ENCODE measurements at places on chromosomes 6 and 20.

DNA sequence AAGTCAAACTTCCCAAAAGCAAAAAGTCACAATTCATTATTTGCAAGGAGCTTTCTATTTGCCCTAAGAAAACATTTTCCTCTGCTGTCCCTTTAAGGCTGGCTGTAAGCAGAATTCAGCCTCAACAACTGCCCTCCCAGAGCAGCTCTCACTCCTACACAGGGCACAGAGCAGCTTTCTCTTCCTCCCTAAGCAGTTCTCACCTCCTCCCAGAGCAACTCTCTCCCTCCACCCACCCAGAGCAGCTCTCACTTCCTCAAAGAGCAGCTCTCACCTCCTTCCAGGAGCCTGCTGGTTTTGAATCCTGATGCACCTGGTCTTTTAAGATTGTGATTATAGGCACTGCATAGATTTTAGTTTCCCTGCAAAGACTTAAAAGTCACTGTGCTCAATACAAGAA, 120.6 kb upstream of the TMEM181 start:
- no peak for DNase-seq

GRCh38 chr20:33862709-33863403, 51.7 kb downstream of the CHMP4B start:
- DNase-seq = no peak

DNA sequence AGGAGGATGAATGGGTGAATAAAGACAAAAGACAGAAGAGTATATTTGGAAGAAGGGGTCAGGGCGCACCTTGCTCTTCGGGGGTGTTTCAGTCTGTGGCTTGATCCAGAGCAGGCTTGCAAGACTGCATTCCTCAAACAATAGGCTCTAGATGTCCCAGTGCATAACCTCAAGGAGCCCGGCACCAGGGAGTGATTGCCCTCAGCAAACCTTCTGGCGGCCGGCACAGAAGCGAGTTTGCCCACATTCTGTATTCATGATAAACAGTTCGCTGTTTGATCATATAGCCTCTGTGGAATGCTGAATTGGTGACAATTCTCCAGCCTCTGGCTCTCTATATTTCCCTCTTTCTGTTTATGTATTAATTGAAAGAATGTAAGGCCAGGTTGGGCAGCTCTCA, 29.7 kb upstream of the HLA-DRB5 start:
- DNase-seq = no peak

DNA sequence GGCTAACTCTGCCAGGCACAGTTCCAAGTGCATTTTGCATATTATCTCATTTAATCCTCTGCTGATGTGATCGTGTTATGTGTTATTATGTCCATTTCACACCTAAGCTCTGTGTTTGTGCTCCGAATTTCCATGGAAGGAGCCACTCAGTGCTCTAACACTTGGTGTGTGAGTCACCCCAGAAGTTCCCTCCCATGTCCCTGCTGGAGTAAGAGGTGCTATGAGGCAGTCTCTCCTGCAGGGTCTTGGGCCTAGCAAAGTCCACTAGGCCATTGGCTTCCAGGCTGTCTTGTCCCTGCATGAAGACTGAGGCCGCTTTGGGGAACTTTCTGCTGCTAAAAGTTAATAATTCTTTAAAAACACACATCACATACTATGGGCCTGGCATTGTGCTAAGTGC, 405.9 kb upstream of the SULF2 start:
- no peak for DNase-seq

GRCh38 chr6:125508793-125509192, 207.0 kb upstream of the HDDC2 start:
- no peak for DNase-seq

GRCh38 chr20:43938017-43938655, 23.5 kb downstream of the TOX2 start:
- DNase-seq = no peak

DNA sequence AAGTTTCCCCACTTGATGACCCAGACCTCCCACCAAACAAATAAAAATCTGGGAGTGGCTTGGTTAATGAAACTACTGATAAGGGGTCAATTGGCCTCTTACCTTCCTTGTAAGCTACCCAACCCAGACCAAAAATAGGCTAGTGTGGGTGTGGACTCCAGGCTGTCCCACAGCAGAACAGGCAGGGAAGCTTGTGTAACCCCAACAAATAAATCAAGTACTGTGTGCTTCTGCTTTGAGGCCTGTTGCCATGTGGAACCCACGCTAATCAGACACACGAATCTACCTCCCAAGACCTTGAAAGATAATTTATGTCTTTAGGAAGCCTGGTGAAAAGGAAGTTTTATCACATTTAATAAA, 33.7 kb upstream of the PAQR8 start:
- DNase-seq = no peak

DNA sequence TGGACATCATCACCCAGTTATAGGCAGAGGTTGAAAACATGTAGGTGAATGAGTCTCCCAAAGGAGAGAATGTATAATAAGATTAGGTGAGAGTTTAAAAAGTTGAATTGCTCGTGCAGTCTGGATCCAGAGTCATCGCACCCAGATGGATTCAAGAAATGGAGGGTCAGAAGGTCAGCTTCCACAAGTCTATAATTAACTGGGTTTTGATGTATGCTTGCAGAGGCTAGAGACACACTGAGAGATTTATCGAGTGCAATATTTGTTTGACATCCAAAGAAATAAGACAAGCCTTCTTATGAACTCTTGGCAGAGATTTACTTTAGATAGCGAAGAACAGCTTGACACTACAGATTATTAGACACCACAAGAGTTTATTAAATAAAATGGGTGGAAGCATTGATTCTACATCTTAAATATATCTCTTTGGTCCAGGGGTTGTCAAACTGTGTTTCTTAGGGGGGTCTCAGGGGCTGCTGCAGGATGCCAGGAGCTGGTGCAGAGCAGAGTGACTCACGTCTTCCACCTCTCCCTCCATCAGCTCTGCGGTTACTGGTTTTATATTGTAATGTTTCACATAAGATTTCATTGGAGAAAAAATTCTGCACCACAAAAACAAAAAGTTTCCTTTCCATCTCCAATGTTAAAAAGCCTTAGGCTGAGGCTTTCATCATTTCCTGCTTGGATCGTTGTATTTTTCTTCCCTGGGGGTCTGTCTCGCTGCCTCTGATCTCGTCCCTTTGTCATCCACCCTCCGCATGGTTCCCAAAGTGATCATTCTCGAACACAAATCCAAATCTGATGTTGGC, 176.2 kb upstream of the AHI1 start:
- no peak for DNase-seq

- DNase-seq = no peak
Observed at GRCh38 chr20:61662968-61663331, 402.7 kb downstream of the TAF4 start.

DNA sequence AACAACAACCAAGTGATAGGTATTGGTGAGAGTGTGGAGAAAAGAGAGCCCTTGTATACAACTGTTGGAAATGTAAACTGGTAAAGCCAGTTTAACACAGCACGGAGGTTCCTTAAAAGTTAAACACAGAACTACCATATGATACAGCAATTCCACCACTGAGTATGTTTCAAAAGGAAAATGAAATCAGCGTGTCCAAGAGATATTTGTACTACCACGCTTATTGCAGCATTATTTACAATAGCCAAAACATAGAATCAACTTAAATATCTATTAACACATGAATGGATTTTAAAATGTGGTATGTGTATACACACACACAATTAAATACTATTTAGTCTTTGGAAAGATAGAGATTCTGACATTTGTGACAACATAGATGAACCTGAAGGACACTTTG, 1.1 kb downstream of the PTCHD4 start:
- DNase-seq = peak; percentile 41

DNA sequence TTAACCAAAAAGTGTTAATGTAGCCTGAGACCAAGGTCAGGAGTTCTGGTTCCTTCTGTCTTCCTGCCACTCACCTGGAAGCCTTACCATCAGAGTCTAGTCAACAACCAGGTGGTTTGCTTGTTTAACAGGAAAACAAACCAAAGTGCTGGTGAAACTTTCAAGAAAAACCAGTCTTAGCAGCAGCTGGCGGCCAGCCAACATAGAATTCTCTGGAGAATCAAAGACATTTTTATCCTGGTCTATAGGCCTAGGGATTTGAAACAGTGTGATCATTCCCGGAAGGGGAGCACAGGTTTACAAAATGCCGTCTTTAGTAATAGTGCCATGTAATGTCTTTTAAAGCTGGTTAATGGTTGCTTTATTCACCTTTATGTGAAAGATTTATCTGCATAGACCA, 146.6 kb upstream of the AKIRIN2 start:
- DNase-seq = no peak

DNA sequence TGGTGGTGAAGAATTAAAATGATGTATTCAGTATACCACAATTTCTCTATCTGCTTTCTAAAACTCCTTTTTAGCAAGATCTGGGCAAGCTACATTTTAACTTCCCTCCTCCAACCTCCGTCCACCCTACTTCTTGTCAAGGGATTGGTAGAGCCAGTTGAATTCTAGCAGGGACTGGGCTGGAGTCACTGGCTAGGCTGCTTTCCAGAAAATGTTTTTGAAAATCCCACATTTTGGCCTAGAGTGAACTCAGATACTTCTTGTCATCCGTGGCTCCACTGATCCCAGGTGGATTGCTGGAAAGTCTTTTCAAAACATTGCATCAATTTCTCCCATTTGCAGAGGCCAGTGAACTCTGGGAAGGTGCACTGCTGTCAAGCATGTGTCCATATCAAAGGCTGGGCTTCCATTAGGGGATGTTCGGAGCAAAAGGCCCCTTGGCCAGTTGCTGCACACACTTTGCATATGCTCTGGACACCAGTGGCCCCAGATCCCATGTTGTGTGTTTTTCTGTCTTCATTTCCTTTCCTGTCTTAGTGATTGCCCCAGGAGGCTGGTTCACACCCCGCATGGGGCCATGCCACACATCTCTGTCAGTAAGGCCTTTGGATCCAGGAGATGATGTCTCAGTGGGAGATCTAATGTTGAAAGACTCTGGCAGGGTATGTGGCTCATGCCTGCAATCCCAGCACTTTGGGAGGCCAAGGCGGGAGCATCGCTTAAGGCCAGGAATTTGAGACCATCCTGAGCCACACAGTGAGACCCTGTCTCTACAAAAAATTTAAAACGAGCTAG, 11.3 kb upstream of the KCNK16 start:
- no peak for DNase-seq

DNA sequence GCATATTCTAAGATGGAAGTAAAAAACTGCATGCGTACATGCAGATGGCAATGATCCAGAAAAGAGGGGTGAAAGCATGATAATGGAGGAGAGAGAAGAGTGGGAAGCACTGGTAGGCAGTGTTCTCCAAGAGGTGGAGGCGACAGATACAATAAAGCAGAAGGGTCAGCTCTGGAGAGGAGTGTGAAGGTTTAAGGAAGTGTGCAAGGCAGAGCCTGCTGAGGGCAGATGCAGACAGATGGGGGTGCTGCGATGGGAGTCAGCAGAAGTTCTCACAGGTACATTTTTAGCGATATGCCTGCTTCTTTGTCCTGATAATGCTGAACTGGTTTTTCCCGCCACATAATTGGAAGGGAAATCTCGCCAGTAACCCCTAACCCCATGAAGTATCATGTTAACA, 81.1 kb upstream of the C6orf118 start:
- DNase-seq = no peak

- no peak for DNase-seq
Observed at GRCh38 chr6:141667580-141668309, 465.0 kb upstream of the GJE1 start.

DNA sequence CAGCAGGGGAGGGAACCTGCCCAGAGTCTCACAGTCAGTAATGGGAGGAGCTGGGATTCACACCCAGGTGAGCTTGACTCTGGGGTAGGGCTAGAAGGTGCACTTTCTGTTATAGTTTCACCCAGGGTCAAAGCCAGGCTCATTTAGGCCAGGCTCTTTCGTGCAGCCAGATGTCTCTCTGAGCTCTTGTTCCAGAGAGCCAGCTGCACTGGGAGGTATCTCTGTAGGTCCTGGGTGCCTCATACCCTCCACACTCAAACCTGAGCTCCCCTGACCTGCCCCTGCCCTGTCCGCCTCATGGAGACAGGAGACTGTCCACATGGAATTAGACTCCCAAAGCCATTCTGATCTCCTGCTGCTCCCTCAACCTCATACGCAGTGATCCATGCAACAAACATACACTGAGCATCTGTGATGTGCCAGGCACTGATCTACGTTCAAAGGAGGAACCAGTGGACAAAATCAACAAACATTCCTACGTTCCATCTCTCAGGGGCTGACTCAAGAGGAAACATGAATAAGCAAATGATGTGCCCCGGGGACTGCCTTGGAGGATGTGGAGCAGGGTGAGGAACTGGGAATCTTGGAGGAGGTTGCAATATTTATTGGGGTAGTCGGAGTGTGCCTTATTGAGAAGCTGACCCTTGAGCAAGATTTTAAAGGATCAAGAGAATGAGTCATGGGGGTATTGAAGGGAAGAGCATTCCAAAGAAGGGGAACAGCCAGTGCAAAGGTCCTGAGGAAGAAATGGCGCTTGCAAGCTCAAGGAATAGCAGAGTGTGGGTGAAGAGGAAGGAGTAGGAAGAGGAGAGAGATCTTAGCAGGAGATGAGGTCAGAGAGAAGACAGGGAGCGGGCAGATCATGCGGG, 71.3 kb upstream of the TOX2 start:
- DNase-seq = peak; percentile 95

DNA sequence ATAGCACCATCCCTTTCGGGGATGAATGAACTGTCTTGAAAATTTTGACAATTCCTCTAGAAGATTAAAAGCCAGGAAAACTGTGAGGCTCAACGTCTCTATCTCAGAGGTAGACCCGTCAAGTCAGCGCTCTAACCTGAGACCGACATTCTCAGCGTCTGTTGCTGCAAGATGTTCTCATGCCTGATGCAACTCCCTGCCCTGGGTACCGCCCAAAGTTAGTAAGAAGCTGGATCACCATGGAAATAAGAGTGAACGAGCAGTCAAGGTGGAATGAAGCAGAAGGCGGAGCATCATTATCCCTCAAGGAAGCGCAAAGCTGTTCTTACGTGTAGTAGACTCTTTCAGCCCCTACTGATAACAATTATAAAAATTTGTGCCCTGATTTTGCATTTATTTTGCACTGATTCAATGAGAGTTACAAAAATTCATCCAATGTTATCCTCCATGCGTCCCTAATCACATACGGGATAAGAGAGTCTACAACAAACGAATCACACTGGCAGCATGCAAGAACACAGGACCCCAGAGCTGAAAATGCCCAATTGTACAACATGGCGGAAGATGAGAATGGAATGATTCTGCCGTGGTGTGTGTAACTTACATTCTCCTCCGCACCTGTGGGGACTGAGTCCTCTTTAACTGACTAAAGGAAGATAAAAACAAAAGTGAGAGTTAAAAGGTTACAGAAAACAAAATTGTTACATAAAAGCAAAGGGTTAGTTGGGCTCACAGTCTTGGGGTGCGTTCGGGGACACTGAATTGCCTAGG, 95.4 kb downstream of the BCAS1 start:
- DNase-seq = no peak

GRCh38 chr6:38337819-38338465, 301.8 kb downstream of the BTBD9 start:
- DNase-seq = peak; percentile 16

- DNase-seq = no peak
Observed at GRCh38 chr6:25388776-25389175, 109.6 kb downstream of the CARMIL1 start.

GRCh38 chr6:63440057-63440456, 120.3 kb upstream of the LGSN start:
- no peak for DNase-seq

Data from Caki2 (cell line).